Glomerular endothelial cell (primary cell): ENCODE measurements at places on chromosomes 2 and 18.

- no peak for DNase-seq
Measured at GRCh38 chr18:64103986-64104385, 44.9 kb downstream of the LINC00305 start.

- no peak for DNase-seq
Measured at GRCh38 chr2:11177871-11178690, 22.8 kb downstream of the SLC66A3 start.

- DNase-seq: peak; percentile 18
Measured at GRCh38 chr18:961644-962355, 57.1 kb downstream of the ADCYAP1 start.

DNA sequence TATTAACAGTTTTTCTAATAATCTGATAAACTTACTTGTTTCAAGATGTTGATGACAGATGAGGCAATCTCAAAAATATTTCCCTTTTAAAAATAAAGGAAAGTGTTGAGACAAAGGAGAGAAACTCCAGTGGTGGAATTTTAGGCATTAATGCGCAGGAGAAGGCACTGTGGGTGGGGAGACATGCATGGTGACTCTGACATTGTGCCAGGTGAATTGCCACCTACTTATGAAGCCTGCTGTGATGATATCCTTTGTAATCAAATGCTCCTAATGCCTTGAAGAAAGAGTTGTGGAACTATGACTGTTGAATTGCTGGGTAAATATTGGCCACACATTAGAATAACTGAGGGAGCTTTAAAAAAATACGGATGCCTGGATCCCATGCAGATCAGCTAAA lies 101.4 kb downstream of the PLA2R1 start:
- DNase-seq: no peak

DNA sequence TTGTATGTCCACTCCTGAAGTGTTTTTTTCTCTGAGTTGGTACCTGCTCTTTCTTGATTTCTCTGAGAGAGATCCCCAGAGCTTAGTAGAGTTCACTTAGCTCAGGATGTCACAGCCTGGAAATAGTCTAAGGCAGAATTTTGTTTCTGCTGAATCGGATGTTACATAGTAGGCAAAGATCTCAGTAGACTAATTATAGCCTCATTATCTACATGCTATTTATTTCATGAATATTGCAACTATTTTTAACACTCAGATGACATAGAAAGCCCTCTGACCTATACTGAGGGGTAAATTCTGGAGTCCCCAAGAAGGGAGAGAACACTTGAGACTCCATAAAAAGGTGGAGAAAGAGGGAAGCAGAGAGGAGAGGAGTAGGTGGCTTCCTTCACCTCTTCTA lies 160.2 kb downstream of the FHOD3 start:
- DNase-seq: no peak

DNA sequence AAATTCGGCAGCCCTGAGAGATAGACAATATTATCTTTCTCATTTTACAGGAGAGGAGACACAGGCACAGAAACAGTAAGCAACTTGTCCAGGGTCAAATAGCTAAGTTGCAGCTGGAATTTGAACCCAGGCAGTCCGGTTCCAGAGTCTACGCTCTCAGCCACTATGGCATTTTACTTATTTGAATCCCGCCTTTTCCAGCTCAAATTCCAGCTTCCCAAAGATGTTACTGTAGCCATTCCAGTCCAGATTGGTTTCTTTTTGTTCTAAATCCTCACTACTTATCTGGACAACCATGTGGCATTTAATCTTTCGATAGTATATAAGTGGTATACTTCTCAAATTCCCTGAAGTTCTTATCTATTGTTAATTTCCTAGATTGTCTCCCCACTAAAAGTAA lies 125.7 kb downstream of the NBAS start:
- DNase-seq: no peak
